RPMI8226 (cell line): ENCODE measurements at places on chromosomes 2 and 18.

GRCh38 chr2:146879882-146880281, 964.9 kb upstream of the ACVR2A start:
- DNase-seq: no peak

- DNase-seq: peak; percentile 39
These were observed 11.0 kb downstream of the TTN start for GRCh38 chr2:178796079-178796677.

DNA sequence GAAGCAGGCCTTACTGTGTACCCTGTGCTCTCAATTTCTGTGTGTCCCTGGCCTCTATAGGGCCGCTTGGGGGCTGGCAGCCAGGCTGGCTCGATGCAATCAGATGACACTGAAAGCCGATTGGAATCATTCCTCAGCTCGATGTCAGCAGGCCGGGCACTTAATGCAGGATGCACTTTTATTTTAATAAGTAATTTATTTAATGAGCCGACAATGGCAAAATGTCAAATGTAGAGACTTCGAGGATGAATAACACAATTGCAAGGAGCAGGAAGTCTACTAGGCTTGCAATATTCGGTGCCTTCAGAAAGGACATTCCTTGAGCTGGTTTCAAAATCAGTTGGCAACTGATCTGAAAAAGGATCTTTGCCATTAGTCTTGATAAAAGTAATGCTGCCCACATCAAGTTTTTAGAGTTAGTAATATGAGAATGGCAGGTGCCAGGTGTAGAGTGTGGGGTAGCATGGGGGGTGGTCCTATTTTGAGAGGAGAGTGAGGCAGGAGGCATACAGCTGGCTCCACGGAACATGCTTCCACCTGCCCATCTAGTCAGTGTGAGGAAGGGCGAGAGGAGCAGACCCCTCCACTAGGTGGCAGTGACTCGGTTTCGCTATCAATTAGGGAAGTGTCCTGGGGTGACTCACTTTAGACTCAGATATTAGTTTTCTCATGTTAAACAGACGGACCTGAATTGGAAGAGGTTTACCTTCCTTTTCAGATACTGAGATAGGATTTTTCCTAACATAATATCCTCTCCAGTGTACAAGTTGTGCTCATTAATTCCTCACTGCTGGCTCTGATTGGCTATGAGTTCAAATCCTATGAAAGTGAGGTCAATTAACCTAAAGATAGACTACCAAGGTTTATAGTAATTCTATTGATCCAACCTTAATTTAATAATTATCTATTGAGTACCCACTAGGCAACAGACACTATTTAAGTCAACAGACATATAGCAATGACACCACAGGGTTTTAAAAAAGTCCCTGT, 80.9 kb downstream of the NABP1 start:
- peak; percentile 74 for DNase-seq

- no peak for DNase-seq
These were observed 220.2 kb upstream of the SMAD7 start for GRCh38 chr18:49170925-49171505.

DNA sequence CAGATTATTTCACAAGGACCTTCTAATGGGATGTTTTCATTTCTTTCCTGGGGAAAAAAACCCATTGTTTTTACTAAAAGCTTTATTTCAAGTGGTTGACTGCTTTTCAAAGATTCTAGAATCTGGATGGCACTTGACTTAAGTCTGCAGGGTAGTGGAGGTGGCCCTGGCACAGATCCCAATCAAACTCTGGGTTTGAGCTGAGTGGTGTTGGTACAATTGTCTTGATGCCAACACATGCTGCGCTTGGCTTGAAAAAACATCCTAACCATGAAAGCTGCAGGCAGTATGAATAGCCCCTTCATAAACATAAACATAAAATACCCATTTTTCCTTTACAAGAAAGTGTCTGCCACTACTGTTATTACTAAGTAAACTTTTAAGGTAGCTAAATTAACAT, 3.6 kb downstream of the PAPOLG start:
- DNase-seq: no peak
